Fibroblast of skin of right biceps (primary cell): ENCODE measurements at places on chromosomes 2 and 18.

DNA sequence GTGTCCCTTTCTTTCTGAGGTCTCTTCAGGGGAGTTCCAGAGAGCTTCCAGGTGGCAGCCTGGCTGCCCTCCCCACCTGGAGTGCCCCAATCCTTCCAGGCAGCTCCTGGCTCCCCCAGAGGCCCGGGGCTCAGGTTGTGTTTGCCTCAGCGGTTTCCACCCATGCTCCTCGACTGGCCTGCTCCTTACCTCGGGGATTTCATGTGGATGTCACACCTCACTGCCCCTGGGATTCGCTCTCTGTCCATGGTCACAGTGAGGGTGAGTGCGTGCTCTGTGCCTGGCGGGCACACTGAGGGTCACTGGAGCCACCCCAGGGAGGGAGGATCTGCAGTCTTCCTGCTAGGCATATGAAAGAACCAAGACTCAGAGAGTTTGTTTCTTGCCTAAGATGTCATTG lies 2.1 kb upstream of the TOGARAM2 start:
- no peak for DNase-seq

- DNase-seq: no peak
These were observed 116.9 kb downstream of the PHLPP1 start for GRCh38 chr18:62832282-62832681.

GRCh38 chr2:209505410-209505809 lies 81.6 kb downstream of the MAP2 start:
- DNase-seq: no peak

DNA sequence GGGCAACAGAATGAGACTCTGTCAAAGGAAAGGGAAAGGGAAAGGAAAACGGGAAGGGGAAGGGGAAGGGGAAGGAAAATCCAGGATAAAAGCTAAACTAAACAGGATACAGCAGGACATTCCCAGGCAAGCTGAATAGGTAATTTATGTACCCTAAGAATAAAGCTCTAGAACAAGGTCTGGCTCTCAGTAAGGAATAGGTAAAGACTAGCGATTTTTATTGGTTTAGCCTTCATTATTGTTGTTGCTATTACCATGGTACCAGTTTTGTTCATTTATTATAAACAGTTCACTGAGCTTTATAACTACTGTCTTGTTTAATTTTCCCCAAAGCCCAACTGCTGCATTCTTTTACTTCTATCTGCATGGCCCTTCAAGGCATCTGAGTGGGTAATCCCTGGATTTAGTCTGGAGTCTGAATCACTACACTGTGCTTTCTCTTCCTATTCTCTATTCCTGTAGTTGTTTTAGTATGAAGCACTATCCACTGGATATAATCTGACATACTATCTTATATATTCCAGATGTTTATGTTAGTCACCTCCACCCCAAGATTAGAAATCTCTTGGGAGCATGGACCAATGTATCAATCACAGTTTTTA lies 127.1 kb upstream of the TANK start:
- DNase-seq: peak; percentile 51

- DNase-seq: no peak
These were observed 228.0 kb downstream of the ETAA1 start for GRCh38 chr2:67625178-67625577.

- DNase-seq: no peak
These were observed 70.3 kb downstream of the TMEM17 start for GRCh38 chr2:62435720-62436119.

GRCh38 chr2:203455209-203455608 lies 79.9 kb downstream of the RAPH1 start:
- DNase-seq: no peak

DNA sequence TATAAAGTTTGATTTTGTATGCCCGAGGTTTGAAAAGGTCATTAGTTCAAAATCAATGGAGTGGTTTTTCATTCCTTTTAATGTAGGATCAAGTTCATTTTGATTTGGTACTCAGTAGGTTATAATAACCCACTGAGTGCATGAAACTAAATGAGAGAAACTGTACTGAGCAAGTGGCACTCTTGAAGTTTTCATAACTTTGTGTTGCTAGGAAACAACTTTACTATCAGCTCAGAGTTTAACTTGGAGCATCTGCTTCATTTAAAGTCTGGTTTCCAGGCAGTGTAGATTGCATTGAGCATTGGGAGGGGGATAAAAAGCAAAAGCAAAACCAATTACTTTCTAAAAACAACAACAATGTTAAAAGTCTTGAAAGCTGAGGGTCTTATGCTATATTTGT lies 1361.6 kb upstream of the CHAC2 start:
- no peak for DNase-seq

- no peak for DNase-seq
These were observed 77.3 kb upstream of the ATG16L1 start for GRCh38 chr2:233174137-233174536.

- peak; percentile 20 for DNase-seq
These were observed 146.4 kb downstream of the FTCDNL1 start for GRCh38 chr2:199704358-199705238.

DNA sequence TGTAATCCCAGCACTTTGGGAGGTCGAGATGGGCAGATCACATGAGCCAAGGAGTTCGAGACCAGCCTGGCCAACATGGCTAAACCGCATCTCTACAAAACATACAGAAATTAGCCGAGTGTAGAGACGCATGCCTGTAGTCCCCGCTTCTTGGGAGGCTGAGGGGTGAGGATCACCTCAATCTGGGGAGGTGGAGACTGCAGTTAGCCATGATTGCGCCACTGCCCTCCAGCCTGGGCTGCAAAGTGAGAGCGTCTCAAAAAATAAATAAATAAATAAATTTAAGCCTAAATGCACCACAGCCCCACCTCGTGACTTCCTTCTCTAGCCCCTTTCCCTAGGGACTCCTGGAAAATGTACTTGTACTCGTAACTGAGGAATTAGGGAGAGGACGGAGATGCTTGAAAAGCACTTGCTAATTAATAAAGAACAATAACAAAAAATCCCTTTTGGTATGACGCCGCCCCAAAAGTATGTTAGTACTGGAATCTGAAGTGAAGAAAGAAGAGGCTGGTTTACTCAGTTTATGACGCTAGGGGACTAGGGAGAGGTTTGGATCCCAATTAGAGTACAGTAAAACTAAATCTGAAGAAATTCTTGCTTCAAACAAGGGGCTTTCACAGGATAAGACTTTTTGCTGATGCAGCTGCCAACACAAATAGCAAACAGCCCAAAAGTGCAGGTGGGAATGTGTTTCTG lies 887 bp upstream of the ZNF396 start:
- peak; percentile 38 for DNase-seq

GRCh38 chr18:46310675-46311345 lies 206.6 kb downstream of the HAUS1 start:
- no peak for DNase-seq

DNA sequence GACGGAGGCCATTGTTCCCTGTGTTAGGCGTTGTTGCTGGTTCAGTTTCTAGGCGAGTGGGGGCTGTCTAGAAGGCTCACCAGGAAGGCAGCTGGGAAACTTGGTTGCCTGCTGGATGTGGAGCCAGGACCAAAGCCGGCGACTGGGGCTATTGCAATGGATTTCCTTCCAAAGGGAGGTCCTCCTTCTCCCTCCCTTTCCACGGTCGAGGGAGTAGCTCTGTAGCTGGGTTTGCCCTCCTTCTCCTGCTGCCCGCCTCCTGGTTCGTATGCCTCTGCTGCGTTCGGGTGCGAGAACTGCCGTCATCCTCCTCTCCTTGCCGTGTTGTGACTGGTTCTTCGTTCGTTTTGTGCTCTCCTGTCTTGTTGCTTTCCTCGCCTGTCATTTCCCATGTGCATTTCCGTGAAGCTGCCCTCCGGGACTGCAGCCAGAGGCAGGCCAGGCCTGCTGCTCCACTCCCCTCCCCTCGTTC lies 203.4 kb downstream of the NEDD4L start:
- peak; percentile 28 for DNase-seq

DNA sequence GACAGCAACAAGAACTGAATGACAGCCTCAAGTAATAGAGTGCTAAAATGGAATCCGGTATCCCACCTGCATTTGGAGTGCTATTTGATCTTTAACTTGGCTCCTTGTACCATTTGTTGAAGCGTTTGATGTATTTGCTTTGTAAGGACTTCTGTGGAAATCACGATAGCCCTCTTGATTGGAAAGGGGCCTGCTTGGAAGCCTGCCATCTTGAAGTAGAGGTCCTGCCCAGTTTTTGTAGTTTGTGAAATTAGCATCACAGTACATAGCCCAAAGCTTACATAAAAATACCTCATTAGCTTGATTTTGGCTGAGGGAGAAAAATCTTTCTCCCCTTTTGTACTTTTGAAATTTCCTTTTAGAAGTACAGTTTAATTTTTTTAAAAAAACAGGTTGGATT lies 2.7 kb downstream of the CDCA7 start:
- no peak for DNase-seq

- DNase-seq: peak; percentile 87
These were observed 48.4 kb downstream of the TMEFF2 start for GRCh38 chr2:192146069-192147015.

DNA sequence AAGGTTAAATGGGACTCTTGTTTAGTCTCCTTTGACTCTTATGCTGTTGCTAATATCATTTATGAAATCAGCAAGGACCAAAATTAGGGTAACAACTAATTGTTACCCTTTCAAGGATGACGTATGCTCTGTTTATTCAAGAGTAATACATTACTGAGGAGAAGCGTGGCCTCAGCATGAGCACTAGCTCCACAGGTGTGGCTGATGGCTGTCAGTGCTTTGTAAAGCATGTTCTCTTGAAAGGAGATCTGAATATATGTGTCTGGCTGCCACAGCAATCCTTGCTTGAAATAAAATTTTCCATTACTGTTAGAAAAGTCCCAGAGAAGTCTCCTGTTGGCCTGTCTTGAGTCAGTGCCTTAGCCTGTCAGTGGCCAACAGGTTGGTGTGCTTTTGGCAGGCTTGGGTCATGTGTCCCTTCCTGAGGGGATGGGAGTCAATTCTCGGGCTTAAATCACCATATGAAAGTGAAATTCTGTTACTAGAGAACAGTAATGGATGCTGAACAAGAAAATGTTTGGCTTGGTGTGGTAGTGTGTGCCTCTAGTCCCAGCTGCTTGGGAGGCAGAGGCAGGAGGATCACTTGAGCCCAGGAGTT lies 32.7 kb downstream of the ABI2 start:
- no peak for DNase-seq

DNA sequence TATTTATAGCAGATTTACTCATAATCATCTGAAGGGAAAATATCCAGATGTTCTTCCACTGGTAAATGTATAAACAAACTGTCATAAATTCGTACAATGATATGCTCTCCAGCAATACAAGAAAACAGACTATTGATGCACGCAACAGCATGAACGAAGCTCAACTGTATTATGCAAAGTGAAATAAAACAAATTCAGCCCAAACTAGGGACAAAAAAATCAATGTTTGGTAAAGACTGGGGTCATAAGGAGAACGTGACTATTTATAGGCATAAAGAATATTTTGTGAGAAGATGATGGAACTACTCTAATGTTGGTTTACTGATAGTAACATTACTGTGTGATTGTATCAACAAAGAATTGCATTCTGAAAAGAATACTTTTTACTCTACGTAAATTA lies 1276.7 kb upstream of the DDX18 start:
- DNase-seq: no peak

DNA sequence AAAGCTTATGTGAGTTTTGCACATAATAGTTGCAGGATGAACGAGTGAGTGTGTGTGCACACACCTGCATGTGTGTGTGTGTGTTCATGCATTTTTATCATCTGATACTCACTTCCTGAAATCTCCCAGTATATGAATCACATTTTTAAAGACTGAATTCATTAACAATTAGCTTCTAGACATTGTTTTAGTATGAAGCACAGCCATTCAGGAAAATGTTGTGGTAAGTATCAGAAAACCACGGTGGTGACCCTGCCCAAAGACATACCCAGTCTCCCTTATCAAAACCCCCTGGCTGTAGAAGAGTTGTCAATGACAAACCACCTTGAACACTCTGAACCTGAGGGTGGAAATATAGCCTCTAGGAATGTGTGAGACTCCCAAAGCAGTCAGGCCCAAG lies 220.8 kb downstream of the ALK start:
- DNase-seq: peak; percentile 89

GRCh38 chr18:27235218-27235870 lies 50.2 kb upstream of the CHST9 start:
- no peak for DNase-seq

DNA sequence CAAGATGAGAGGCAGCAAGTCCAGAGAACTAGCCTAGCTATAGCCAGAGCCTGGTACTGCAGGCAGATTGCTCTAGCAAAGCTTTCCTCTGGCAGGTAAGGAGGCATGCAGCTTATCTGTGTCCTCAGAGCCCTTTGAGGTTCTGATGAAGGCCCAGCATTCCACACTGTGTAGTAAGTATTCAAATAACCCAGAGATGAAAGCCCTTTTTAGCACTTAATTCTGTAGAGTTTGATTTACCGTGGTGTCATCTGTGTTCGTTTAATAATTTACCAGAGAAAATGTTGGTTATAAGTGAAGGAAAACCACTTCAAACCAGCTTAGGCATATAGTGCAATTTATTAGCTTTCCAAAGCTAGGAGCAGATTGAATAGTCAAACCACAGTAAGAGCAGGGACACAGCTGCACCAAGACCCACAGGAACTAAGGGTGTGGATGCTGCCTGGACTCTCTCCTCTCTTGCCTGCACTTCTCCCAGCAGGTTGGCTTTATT lies 226.6 kb downstream of the BABAM2 start:
- peak; percentile 40 for DNase-seq

DNA sequence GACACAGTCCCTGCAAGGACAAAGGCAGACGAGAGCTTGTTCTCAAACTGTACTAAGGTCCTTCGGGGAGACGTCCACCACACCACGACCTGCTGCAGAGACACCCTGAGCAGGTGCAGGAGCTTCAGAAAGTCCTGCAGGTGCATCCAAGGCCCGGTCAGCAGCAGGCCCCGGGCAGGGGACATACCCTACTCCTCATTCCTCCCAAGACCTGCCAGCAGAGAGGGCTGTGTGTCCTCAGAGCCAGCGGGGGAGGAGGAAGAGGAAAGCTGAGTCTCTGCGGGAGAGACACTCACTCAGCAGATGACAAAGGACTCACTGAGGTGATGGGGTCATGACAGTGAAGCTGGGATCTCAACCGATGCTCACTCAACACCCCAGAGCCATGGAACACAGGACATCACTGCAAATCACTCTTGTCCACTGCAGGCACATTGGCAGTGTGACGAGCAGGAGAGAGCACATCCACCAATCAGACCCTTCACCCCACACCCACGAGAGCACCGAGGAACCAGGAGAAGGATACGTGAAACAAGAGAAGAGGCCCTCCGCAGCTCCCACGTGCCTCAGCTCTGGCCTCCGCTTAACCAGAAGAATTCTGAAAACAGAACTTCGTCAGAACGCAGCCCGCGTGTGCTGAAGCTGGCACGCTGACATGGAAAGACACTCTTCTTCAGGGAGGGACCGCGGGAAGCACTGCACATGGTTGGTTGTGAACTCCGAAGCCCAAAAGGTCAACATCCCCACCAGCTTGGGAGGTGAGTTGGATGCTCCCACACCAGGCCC lies 9.3 kb downstream of the HDAC4 start:
- no peak for DNase-seq
